ENCODE measurements at places on chromosomes 11 and 22.

- DNase-seq: peak; percentile 32
Observed at GRCh38 chr11:114395736-114396135, 4.6 kb downstream of the C11orf71 start.

GRCh38 chr22:48736593-48737460 is 1090.8 kb downstream of the BRD1 start:
- DNase-seq: no peak

- no peak for DNase-seq
Observed at GRCh38 chr11:64679846-64680245, 43.2 kb downstream of the NRXN2 start.

GRCh38 chr11:75212411-75212810 is 28.2 kb upstream of the TPBGL start:
- no peak for DNase-seq

DNA sequence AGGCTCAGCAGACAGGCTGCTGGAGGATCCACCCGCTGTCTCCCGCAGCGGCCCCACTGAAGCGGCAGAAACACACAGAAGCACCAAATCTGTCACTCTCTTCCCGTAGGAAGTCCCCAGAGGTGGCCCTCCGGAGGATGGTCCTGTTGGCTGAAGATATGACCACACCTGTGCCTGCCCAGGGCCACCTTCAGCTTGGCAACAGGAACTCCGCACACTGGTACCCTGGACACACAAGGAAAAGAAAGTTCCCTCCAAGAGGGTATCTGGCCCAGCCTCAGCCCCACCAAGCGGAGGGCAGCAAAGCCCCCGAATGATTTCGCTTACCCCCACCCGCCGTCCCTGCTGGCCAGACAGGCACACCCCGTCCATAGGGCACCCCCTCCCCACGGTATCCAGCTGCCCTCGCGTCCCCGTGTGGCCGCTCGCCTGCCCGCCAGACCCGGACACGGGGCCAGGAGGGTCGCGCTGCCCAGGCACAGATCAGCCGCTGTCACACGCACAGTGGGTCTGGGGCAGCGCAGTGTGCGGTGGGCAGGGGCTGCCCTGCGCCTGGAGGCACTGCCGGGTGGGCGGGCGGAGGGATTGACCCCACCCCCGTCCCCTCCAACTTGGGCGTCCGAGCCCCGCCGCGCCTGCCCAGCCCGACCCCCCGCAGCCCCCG is 7.0 kb downstream of the RASSF7 start:
- no peak for DNase-seq

GRCh38 chr22:32746732-32747131 is 54.8 kb upstream of the TIMP3 start:
- no peak for DNase-seq

DNA sequence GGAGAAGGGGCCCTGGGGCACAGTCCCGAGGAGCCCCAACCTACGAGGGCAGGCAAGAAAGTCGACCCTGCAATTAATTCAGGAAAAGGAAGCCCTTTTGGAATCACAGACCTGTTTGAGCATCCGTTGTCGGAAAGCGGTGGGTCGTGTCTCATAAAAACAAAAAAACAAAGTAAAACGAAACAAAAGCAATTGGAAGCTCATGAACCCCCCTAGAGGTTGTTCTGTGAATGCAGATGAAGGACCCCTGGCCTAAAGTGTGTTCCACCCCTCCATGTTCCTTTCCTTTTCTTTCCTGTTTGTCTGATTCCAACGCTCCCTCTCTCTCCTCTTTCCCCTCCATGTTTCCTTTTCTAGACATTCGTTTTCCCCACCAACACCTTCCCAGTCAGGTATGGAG is 203.7 kb downstream of the GRIK4 start:
- DNase-seq: no peak

GRCh38 chr11:79196950-79197349 is 243.9 kb downstream of the TENM4 start:
- no peak for DNase-seq

- no peak for DNase-seq
Observed at GRCh38 chr11:103295704-103296103, 186.5 kb downstream of the DYNC2H1 start.

- DNase-seq: no peak
Observed at GRCh38 chr11:21825127-21825526, 367.8 kb upstream of the ANO5 start.

- peak; percentile 42 for DNase-seq
Observed at GRCh38 chr11:60370811-60371298, 7.5 kb upstream of the MS4A7 start.

- no peak for DNase-seq
Observed at GRCh38 chr22:19358195-19358594, 66.7 kb upstream of the CLTCL1 start.

DNA sequence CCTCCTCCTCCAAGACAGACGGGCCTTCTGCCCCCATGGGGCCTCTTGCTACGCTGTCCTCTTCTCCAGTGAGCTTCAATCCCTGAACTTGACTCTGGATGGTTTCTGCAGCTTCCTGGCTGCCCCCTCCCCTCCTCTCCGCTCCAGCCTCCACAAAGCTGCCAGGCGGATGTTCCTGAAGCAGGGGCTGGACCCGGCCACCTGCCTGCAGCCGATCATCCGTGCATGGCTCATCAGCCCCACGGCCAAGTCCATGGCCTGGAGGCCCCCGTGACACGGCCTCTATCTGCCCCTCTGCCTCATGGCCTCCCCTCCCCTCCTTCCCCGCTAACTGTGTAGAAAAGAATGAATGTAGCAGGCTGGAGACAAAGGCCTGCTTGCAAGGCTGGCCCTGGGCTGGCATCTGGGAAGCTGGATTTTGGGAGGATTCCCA is 6.8 kb upstream of the SUN2 start:
- no peak for DNase-seq

GRCh38 chr11:128755564-128755963 is 61.7 kb downstream of the FLI1 start:
- no peak for DNase-seq

GRCh38 chr22:26922806-26923205 is 265.4 kb downstream of the MIAT start:
- DNase-seq: no peak

- peak; percentile 79 for DNase-seq
Observed at GRCh38 chr11:78417175-78417887, at the start of gene GAB2. TSS of gene GAB2 (minus strand) at chr11:78417820. CDS start at chr11:78417720, 100 bp downstream.

GRCh38 chr11:13119361-13119760 is 110.2 kb downstream of the RASSF10 start:
- DNase-seq: no peak

DNA sequence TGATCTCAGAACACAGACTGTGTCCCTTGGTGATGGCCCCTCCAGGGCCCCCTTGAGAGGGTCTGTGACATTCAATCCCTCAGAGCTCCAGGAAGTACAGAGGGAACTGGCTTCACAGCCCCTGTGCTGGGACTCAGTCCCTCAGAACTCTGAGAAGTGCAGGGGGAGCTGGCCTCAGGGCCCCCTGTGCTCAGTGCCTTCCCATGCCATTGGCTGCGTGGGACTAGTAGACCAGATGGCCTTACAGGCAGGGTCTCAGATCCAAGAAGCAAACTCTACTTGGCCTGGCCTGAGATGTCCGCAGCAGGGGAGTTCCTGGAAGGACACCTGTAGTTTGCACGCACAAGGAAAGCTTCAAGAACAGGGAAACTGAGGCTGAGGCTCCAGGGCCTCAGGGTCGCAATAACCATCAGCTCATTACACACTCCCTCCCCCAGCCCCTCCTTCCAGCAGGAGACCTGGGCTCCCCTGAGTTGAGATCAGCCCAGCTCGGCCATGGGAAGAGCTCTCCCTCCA is 138.4 kb downstream of the BRD1 start:
- no peak for DNase-seq

DNA sequence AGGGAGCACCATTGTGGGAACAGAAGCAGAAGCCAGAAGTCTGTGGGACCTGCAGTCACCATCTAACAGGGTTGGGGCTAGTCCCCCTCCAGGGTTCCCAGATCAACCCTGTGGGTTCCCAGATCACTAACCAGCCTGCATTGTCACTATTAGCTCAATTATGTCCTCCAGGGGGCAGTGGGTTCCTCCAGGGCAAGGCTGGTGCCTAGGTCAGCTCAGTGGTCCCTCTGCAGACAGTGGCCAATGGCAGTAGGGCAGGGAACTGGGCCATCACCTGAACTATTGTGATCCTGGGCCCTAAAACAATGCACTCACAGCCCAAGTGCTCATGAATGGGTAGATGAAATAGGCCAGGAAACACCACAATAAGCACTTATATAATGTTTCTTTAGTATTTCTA is 18.8 kb upstream of the PRSS23 start:
- DNase-seq: no peak

- DNase-seq: no peak
Observed at GRCh38 chr11:41879214-41879613, 419.8 kb upstream of the LRRC4C start.

DNA sequence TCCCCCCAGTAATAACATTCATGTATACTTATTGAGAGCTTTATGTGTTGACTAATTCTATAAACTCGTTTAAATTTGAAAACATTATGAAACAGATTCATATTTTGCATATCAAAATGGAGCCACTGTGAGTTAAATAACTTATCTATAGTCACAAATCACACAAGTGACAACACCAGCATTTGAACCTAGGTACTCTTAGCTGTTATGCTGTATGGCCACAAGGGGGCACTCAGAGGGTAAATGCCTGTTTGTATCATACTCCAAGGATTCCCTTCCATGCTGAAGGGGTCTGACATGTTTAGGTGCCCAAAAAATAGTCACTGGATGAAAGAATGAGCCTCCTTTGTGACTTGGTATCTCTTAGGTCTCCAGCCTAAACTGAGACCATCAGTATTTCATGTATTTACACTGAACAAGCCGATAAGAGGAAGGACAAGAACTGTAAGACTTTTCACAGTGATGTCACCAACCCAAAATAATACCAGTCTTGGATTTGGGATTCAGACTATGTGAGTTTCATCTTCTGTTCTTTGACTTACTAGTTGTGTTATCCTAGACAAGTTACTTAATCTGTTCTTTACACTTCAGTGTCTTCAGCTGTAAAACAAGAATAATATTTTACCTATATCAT is 12.2 kb upstream of the OR52D1 start:
- no peak for DNase-seq

- DNase-seq: no peak
Observed at GRCh38 chr11:93958991-93959390, 62.2 kb upstream of the HEPHL1 start.

DNA sequence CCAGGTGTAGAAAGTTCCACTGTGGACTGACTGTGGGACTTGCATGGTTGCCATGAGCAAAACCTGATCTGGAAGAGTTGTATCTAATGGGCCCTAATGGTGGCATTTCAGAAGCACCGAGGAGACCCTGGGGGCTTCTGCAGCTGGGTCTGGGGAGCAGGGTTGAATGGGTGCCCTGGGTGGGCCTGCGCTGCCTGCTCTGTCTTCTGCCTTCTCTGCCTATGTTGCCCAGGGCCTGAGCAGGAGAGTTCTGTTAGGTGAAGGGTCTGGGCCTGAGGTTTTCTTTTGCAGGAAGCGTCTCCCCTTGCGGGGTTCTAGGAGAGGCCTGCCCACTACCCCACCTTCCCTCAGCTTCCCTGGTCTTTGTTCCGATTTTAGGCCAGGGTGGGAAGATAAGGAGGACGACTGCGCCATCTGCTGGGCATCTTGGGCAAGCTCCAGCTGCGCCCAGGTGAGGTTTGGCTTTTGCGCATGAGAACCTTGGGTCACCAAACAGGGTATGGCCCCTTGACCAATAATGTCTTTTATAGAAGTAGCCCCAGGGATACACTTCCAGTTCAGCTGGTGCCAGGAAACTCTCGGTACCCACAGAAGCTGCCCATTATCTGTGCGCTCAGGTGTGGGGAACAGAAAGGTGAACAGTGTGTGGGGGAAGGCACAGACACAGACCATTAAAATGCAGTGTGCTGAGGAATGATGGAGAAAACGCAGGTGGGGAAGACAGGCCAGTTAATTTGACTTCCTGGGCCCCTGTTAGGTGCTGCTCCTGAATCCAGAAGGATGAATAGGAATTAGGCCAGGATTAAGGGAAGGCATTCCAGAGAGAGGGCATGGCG is 23.2 kb downstream of the COMMD9 start:
- DNase-seq: peak; percentile 54

GRCh38 chr11:1744891-1745700 is 5.3 kb downstream of the IFITM10 start:
- DNase-seq: no peak
